ENCODE measurements at places on chromosomes 11 and 22. TPM values are rescaled to one million over a fixed set of nuclear protein-coding genes. Genes with fewer than 3 reads are reported as not detected.

DNA sequence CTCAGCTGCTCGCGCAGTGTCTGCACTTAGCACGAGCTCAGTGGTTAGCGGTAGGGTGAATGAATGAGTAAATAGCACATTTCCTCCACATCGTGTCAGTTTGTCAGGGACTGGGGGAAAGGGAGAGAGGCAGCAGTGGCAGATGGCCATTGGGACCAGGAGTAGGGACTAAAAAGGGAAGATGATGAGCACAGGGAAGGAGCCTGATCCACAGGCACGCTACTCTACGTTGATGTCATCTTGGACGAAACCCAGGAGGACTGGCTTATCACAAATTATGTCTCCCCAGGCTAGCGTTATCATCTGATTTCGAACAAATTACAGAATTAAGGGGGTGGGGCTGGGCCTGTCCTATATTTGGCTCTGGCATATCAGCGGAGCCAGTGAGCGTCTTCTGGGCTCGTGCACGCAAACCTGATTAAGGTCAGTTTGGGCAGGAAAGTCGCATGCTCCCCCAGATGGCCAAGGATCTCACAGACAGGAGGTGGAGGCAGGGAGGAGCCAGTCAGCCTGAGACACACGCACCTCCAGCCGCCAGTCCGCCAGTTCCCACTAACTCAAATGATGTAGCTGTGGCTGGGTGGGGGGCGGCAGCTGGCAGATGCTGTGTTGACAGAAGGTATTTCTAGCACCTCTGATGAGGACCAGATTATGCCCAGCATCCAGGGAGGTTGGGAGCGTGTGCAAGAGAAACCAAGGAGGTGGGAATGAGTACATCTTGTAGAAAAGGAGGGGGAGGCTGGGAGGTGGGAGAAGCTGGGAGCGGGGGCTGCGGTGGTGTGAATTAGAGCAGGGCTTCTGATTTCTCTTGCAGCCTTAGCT lies 97.4 kb upstream of the PRDM11 start:
- H3K4me1 ChIP-seq = peaks cover 31% of the 10 kb centered on the region
- H3K27me3 ChIP-seq = no peaks in the 10 kb centered on the region
- peak overlapping the region; percentile 68 for H3K27ac ChIP-seq
- no peaks in the 10 kb centered on the region for H3K36me3 ChIP-seq
- peak; percentile 66 for DNase-seq

DNA sequence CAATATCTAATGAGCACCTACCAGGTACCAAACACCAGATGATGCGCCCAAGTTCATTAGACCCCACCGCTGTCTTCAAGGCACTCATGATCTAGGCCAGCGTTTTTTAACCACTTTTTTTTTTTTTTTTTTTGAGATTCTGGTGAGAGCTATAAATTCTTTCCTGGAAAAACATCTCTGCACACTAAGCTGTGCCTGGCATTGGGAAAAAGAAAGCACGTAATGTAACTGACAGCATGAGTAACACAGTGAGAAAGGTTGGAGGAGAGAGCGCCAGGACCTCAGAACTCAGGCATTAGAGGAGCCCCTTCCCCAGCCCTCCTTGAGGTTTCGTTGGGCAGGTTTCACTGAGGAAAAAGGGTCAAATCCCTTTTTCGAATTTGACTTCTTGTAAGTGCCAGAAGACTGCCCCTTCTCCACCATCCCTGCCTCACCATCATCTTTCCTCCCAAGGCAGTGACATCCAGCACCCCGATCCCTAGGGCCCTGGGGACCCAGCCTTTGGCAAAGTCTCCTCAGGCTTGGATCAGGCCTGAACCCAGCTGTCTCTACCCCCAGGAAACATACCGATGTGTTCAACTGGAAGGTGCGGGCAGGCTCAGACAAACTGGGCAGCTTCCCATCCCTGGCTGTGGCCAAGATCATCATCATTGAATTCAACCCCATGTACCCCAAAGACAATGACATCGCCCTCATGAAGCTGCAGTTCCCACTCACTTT lies 26.1 kb upstream of the SMIM35 start:
- no peaks in the 10 kb centered on the region for H3K36me3 ChIP-seq
- H3K27ac ChIP-seq = no peak overlapping the region
- DNase-seq = no peak

DNA sequence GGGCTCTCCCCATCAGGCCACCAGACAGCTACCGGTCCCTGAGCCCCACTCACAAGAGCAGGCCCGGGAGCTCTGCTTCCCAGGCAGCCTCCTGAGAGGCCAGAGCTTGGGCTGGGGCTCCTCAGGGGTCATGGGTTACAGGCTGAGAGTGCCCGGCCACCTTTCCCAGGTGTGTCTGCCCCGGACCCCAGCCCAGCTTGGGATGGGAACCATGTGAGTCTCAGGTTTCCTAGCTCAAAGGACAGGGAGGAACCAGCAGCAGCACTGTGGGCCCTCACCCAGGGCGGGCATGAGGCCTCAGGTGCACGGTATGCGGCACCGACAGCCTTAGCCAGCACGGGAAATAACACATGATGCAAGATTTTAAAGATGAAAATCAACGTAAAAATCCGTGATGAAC lies 90.1 kb downstream of the NECTIN1 start:
- peaks cover 9% of the 10 kb centered on the region for H3K27me3 ChIP-seq
- H3K27ac ChIP-seq = no peak overlapping the region
- no peak overlapping the region for H3K4me3 ChIP-seq
- no peaks in the 10 kb centered on the region for H3K36me3 ChIP-seq
- DNase-seq = no peak
- peaks cover 71% of the 10 kb centered on the region for H3K4me1 ChIP-seq

- H3K4me1 ChIP-seq = no peaks in the 10 kb centered on the region
- H3K36me3 ChIP-seq = no peaks in the 10 kb centered on the region
- no peak overlapping the region for H3K4me3 ChIP-seq
- H3K27ac ChIP-seq = no peak overlapping the region
Observed at GRCh38 chr11:87290304-87290922, 252.7 kb downstream of the TMEM135 start.

GRCh38 chr11:106278391-106278790 lies 200.9 kb downstream of the AASDHPPT start:
- no peaks in the 10 kb centered on the region for H3K4me1 ChIP-seq
- no peak for DNase-seq
- no peaks in the 10 kb centered on the region for H3K36me3 ChIP-seq
- H3K27me3 ChIP-seq = no peaks in the 10 kb centered on the region

Gene TPBGL
- not detected for total RNA-seq

Data from muscle of leg (tissue), 16 donors.